Forelimb muscle (tissue), 1 donor: ENCODE measurements at places on chromosomes 5 and 9. TPM values are rescaled to one million over a fixed set of nuclear protein-coding genes. Genes with fewer than 3 reads are reported as not detected.

Gene KCNIP1
- 2.4 TPM for polyA plus RNA-seq

Gene SLC6A3
- polyA plus RNA-seq = not detected

Gene PCDHGB4
- 1.7 TPM for polyA plus RNA-seq

Gene PCA3
- polyA plus RNA-seq = 1.0 TPM

Gene CDH9
- polyA plus RNA-seq = not detected

Gene IL3
- polyA plus RNA-seq = not detected

Gene S1PR3
- polyA plus RNA-seq = 24.6 TPM

Gene SPATA31A7
- polyA plus RNA-seq = not detected

Gene RRAGA
- polyA plus RNA-seq = 80.9 TPM

Gene NEURL1B
- 34.7 TPM for polyA plus RNA-seq
